ENCODE measurements at places on chromosomes 11 and 22.

DNA sequence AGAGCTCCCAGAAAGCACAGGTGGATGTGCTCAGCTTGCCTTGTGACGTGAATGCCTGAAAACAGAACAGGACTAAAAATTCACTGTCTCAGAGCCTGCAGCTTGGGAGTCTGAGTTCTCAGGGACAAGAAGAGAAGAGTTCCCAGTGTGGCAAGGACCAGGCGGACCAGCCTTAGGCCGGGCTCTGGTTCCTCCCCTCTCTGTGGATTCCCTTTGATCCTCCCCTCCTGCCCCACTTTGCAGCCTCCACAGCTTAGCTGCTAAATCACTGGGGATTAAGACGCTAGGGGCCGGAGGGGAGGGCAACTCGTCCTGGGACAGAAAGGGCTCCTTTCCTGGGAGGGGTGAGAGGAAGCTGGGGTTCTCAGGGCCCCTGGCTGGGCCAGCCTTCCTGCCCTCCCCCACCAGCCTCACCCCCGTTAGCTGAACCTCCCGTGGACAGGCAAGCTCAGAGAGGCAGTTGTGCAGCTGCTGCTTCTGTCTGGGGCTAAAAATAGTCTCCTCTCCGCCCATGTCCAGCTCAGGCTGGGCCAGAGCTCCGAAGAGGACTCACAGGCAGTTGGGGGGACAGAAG is 29.9 kb upstream of the JAM3 start:
- no peak for DNase-seq

- no peak for DNase-seq
Measured at GRCh38 chr11:133238027-133238426, 294.3 kb downstream of the OPCML start.

- no peak for DNase-seq
Measured at GRCh38 chr11:6610591-6610990, 1.4 kb downstream of the TAF10 start.

DNA sequence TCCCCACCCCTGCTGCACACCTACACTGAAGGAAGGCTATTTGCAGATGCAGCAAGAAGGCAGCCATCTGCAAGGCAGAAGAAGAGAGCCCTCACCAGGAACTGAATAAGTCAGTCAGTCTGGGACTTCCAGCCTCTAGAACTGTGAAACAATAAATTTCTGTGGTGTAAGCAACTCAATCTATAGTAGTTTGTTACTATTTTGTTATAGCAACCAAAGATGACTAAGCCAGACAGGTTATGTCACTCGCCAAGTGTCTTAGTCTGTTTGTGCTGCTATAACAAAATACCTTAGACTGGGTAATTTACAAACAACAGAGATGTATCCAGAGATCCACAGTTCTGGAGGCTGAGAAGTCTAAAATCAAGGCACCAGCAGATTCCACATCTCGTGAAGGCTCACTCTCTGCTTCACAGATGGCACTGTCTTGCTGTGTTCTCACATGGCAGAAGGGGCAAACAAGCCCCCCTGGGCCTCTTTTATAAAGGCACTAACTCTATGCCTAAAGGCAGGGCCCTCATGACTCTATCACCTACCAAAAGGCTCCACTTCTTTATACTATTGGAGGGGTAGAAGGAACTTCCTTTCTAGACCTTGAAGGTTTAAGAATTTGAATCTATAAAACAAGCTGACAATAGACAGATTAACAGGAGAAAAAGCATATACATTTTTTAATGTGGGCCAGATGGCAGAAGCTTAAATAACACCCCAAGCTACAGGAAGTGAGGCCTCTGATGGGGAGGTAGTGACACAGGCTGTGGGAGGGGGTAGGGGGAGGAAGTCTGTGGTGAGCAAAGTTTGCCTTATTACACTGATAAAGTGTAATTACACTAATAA is 12.3 kb downstream of the APOL6 start:
- no peak for DNase-seq

GRCh38 chr11:62054484-62055121 is 69.2 kb upstream of the INCENP start:
- peak; percentile 44 for DNase-seq

DNA sequence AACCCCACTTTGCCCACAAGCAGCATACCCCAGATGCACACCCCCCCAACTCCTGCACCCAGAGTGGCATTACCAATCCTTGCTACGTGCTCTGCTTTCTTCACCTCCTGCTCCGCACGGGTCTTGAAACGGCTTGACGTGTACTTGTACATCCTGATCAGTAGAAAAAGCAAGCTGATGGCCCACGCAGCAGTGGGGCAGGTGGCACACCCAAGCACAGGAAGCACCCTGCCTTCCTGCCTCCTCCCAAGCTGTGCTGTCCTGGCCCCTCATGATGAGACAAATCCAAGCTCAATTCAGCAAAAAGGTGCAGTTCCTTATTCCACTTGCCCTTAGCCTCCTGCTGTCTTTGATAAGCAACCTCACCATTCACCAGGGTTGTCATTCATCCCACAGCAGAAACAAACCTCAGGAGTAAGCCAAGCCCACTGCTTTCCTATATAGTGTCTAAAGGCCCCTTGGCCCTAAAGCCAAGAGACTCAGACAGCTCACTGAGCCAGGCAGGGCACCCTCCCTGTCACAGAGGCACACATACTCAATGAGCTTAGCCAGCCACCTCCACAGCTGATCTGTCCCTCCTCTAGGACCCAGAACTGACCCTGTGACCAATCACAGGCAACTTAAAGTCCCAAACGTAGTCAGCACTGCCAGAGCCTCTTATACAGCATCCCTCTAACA is 27.8 kb downstream of the MORC2 start:
- no peak for DNase-seq

DNA sequence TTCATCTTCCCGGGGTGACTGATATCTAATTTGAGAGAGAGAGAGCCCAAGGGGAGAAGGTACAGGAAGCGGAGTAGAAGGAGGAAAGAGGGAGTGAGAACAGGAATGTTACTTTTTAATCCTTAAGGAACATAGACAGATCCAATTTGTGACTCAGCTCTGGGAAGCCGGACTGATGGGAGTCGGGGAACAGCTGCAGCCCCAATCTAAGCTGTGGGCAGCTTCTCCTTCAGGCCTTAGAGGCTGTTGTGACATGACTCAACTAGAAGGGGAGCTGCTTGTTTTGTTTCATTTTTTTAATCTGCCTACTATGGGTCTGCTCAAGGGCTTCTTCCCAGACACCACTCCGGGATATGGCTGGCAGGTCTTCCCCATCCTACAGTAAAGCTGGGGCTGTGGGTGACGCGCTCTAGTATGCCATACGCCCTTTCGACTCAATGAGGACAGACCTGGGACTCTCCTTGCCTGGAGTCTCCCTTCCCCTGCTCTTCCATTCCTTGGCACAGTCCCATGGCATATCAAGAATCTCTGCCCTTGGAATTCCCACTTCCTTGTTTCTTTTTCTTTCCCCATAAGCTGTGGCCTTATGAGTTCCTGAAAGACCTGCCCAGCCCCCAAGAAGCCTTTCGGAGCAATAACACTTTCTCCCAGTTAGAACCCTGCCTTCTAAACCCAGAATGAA is 103.3 kb upstream of the AKIP1 start:
- DNase-seq: no peak

DNA sequence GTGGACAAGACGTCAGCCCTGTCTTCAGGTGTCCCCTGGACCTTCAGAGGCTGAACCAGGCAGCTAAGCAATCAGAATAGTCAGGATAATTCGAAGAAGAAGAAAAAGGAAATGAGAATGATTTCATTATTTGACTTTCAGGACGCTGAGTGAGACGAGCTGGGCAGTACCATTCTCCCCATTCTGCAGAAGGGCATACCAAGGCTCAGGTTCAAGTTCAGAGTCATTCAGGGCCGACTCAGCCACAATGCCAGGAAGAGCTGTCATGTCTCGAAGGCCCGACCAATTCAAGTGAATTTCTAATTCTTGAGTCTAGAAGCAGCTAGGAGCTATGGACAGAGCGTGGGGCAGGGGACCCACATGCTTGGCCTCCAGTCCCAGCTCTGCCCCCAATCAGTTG is 33.8 kb upstream of the CD82 start:
- DNase-seq: no peak

- no peak for DNase-seq
Measured at GRCh38 chr22:41933411-41934177, 7.0 kb upstream of the TNFRSF13C start.

DNA sequence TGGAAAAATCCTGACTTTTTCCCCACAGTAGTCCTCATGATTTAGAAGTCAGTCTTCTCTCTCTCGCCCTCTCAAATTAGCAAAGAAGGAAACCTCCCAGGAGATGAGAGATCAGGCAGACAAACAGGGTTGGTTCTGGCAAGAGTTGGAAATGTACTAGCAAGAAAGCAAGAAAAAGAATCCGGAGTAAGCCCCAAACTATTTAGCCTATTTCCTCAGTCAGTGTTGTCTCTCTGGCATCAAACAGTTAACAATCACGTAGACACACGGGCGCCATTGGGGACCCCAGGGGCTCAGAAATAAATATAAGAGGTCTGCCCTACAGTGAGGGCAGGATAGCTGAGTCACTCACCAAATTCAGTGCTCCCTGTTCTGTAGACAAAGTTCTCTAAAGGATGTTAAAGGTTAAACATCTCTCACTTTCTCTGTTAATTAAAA is 4.7 kb downstream of the C11orf52 start:
- DNase-seq: no peak

DNA sequence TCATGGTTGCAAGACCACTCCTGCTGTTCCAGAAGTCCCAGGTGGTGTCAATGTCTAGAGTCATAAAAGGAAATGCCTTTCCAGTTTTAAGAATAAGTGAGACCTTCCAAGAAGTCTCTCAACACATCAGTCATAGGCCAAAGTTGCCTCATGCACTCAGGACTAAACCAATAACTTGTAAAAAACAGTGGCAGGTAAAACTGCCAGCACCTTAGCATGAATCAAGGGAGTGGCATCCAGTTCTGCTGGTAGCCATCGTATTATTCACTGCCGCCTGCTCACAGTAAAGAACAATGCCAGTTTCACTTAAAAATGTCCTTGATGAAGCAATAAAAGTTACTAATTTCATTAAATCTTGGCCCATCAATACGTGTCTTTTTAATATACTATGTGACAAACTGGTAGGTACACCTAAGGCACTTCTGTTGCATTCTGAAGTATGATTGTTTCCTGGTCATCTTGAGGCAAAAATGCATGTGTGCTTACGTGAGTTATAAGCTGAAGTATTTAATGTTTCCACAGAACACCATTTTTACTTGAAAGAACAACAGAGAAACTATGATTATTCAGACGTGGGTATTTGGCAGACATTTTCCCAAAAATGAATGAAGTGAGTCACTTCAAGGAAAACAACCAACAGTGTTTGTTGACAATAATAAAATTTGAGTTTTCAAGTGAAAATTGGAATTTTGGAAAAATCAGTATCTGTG is 125.2 kb upstream of the SNX19 start:
- no peak for DNase-seq

DNA sequence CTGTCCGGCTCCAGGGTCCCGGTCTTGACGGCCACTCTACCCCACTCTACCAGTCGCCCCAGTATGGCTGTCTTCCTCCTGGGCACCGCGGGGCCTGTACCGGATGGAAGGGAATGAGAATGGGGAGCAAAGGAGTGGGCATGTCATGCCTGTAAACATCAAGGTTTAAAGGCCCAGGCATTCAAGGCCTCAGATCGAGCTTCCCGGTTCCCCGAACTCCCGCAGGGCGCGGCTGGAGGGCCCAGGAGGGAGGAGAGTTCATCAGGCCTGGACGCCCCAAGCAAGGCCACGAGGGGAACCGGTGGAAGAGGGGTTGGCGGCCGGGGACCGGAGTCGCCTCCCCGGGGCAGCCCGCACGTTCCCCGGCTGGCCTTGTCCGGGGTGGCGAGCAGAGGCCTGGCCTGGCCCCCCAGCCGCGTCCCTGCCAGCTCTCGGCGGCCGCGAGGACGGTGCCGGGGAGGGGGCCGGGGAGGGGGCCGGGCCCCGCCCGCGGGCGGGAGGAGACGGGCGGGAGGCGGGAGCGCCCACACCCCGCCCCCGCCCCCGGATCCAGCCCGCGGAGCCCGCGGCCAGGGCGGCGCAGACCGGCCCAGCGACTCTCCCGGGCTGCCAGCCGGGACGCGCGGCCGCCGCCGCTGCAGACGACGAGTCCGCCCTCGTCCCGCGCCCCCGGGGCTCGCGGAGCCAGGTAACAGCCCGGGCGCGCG is at the start of gene CDC42EP1:
Gene CDC42EP1, plus strand, starts transcription at position 580 of the 707 bp plus-strand sequence. CDS start 5,870 bp downstream, outside the sequence.
- DNase-seq: no peak

DNA sequence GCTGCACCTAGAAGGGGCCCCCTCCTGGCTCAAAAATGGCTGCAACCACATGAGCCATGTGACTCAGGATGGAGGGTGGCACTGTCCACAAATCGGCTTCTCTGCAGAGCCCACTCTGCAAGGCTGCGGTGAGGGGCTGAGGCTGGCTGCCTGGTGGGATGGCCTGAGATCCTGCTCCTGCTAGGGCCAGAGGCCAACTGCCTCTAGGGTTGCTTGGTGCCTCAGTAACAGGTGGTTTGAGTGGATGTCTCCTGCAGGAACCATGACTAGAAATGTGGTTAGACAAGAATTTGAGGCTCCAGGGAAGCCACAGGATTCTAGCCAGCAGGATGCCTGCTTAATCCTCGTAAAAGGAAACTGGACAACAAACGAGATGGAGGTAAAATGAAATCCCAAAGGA is 17.1 kb downstream of the PATZ1 start:
- no peak for DNase-seq

GRCh38 chr11:27770576-27770975 is 70.3 kb upstream of the BDNF start:
- no peak for DNase-seq

DNA sequence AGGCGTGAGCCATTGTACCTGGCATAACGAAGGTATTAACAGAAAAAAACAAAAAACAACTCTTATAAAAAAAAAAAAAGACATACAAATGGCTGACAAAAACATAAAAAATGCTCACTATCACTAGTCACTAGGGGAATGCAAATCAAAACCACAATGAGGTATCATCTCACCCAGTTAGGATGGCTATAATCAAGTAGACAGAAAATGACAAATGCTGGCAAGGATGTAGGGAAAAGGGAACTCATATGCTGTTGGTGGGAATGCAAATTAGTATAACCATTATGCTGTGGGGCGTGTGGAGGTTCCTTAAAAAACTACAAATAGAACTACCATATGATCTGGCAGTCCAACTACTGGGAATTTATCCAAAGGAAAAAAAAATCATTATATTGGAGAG is 17.0 kb downstream of the THY1 start:
- DNase-seq: no peak

GRCh38 chr11:12842933-12843636 is 166.0 kb upstream of the RASSF10 start:
- peak; percentile 96 for DNase-seq

DNA sequence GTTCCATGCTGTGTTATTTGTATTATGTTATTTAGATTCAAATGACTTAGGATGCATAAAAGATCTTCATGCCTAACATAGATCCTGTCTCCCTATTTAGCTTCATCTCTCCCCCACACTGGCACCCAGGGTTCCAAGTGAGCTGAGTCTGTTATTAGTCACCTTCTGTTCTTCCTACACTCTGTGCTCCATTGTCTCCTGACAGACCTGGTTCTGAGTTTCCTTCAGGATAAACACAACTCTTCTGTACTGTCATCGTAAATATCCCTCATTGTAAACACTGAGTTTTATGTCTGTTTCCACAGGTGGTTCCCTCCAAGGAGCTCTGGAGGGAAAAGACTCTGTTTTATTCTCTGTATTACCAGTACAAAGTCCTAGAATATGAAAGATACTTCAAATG is 8.7 kb downstream of the MMP26 start:
- no peak for DNase-seq

- peak; percentile 19 for DNase-seq
Measured at GRCh38 chr11:75815345-75816168, 547 bp downstream of the UVRAG start.

Data from NCI-H1105 (cell line).